ENCODE measurements at places on chromosomes 11 and 22. TPM values are rescaled to one million over a fixed set of nuclear protein-coding genes. Genes with fewer than 3 reads are reported as not detected.

- peak; percentile 66 for DNase-seq
Measured at GRCh38 chr11:20647976-20648565, 21.3 kb upstream of the NELL1 start.

DNA sequence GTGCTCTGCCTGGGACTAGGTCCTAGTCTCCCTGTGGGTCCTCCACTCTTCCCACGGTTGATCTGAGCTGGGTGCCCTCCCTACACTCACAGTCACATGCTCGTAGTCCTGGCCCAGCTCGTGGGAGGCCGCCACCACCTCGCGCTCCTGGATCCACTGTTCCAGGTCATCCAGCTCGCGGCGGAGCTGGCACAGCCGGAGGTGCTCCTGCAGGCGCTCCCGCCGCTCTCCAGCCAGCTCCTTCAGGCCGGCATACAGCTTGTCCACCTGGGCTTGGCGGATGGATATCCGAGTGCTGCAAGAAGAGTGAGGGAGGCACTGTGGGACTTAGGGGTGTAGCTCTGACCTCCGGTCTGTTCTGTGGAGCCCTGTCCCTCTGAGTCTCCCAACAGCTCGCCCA, 14.8 kb upstream of the RBM4B start:
- no peak for DNase-seq

GRCh38 chr11:59854871-59855270, 9.6 kb upstream of the CBLIF start:
- DNase-seq, result no peak

GRCh38 chr11:36729825-36730224, 131.8 kb upstream of the RAG2 start:
- no peak for DNase-seq

DNA sequence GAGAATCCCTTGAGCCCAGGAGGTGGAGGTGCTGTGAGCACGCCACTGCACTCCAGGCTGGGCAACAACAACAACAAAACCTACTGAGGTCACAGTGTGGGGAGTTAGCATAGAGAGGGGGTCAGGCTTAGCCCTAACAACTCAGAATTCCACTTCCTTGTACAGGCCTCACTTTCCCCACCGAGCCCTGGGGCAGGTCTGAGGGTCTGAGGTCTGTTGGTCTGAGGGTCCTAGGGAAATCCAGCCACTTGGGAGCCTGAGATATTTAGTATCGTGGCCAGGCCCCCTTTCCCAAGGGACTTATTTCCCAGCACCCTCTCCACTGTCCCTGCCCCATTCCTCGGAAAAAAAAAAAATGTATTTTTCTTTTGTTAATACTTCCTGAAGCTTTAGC, 34.8 kb upstream of the HORMAD2 start:
- no peak for DNase-seq

UBQLN3 gene
- 0.16 TPM for total RNA-seq

CRYAB gene
- total RNA-seq, result 182 TPM

CD44 gene
- 95.4 TPM for total RNA-seq

MYO7A gene
- 0.57 TPM for total RNA-seq

DNA sequence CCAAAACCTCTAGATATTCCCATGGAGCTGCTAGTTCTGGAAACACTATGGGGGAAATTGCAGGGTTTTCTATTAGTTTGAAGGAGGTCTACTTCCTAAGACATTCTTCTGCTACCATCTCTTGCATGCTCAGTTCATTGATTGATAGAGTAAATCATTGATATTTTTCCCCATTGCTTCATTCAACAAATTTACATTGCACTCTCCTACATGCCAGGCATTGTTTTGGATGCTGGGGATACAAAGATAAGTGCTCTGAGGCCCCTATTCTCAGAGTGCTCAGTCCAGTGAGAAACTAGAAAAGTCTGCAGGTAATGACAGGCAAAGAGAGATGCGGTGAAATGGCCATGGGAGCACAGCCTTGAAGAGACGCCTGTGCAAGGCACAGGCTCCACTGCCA, 313.1 kb downstream of the KIRREL3 start:
- DNase-seq, result no peak

VPS51 gene
- total RNA-seq, result 214 TPM

FGF4 gene
- not detected for total RNA-seq

DNA sequence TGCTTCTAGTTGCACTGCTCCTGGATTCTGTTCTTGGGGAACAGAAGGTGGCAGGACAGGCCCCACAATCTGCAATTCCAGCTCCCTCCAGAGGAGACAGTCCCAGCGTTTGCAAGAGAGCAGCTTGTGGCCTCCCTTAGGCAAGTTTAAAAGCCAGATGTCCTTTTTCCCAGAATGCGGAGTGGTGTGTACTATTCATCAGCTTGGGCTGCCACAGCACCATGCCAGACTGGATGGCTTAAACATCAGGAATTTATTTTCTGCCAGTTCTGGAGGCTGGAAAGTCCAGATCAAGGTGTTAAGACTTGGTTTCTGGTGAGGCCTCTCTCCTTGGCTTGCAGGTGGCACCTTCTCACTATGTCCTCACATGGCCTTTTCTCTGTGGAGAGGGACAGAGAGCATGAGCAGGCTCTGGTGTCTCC, 11.7 kb downstream of the MIAT start:
- peak; percentile 63 for DNase-seq

DNA sequence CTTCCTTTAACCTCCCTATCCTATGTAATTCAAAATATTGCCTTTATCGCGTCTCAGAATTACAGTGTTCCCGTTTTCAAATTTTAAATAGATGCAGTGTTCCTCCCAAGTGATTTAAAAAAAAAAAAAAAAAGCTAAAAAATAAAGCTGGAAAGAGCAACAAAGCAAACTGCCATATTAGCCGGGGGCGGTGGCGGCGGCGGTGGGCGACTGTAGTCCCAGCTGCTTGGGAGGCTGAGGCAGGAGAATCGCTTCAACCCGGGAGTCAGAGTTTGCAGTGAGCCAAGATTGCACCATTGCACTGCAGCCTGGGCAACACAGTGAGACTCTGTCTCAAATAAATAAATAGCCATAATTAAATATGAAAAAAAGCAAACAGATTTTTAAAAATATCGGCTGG, 5.5 kb upstream of the AGBL2 start:
- no peak for DNase-seq
